Activated CD4-positive, alpha-beta T cell treated with anti-CD3 and anti-CD28 coated beads for 1 hour (primary cell): ENCODE measurements at places on chromosomes 6 and 20.

GRCh38 chr6:146590492-146590891 is 8.3 kb upstream of the ADGB start:
- no peak for DNase-seq

GRCh38 chr6:106783640-106784566 is 154.5 kb downstream of the QRSL1 start:
- no peak for DNase-seq

GRCh38 chr20:63264519-63264918 is 8.1 kb upstream of the ARFGAP1 start:
- no peak for DNase-seq

DNA sequence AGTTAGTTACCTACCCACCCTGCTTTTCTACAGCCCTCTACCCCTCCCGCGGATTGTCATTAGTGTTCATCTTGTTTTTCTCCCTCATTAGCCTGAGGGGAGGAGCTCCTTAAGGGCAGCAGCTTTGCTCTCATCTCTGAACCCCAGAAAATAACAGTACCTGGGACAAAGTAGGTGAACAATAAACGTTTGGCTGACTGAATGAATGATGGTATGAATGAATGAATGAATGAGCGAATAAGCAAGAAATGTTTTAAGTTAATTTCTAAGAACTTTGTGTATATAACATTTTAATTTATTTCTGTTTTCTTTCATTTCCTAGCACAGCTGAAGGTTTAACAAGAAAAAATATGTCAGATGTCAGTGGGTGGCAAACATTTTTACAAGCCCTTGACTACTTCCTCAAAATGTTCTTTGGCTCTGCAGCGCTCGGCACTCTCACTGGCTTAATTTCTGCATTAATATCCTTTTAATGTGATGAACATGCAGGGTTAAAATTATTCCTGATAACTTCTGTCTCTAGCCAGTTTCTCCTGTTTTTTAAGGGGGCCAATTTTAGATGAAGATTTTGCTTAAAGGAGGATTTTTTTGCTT is 50.1 kb downstream of the SLC9A8 start:
- DNase-seq = no peak

- DNase-seq = no peak
Measured at GRCh38 chr6:24864343-24864742, 65.6 kb upstream of the ARMH2 start.

- no peak for DNase-seq
Measured at GRCh38 chr6:87682310-87682709, 19.7 kb downstream of the AKIRIN2 start.

GRCh38 chr6:27544612-27545260 is 71.8 kb upstream of the ZNF184 start:
- DNase-seq = no peak

DNA sequence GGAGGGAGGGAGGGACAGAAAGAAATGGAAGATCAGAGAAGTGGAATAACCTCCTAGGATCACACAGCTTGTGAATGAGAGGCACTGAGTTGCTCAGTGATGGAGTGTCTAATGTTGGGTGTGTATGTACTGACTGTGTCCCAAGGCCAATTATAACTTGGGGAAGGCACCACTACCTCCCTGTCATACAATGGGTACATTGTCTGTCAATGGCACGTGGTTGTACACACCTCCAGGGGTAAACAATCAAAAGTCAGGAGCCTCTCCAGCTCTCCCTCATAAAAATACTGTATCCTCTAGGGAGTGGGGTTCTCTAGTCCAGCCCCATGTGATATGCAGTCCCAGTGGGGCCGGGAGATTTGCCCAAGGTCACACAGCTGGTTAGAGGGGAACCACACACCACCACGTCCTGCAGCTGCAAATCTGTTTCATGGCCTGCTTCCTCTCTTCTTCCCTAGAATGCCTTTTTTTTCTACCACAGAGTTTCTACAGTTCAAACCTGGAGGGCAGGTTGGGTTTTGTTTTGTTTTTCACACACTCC is 112.5 kb downstream of the SNX5 start:
- no peak for DNase-seq

DNA sequence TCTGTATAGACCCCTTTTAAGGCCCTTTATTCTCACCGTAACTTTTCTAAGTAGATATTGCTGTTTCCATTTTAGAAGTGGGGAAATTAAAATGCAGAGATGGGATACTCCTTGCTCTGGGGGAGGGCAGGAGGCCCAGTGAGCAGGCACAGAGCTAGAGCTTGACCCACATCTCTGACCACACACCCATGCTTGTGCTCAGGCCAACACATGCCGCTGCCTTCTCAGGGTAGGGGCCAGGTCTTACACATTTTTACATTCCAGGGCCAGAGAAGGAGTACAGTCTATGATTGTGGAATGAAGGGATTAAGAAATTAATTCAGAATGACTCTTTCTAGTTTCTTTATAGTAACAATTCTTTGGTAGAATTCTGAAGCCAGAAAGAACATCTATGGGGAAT is 104.8 kb downstream of the SOBP start:
- no peak for DNase-seq

- no peak for DNase-seq
Measured at GRCh38 chr20:62461157-62461556, 14.6 kb downstream of the GATA5 start.

GRCh38 chr20:32285621-32286371 is 8.3 kb downstream of the KIF3B start:
- no peak for DNase-seq

- DNase-seq = no peak
Measured at GRCh38 chr6:142071981-142072380, 60.7 kb upstream of the GJE1 start.

GRCh38 chr6:67898875-67899274 is 736.2 kb upstream of the ADGRB3 start:
- DNase-seq = no peak

GRCh38 chr6:47524136-47524845 is 46.7 kb downstream of the CD2AP start:
- DNase-seq = no peak

DNA sequence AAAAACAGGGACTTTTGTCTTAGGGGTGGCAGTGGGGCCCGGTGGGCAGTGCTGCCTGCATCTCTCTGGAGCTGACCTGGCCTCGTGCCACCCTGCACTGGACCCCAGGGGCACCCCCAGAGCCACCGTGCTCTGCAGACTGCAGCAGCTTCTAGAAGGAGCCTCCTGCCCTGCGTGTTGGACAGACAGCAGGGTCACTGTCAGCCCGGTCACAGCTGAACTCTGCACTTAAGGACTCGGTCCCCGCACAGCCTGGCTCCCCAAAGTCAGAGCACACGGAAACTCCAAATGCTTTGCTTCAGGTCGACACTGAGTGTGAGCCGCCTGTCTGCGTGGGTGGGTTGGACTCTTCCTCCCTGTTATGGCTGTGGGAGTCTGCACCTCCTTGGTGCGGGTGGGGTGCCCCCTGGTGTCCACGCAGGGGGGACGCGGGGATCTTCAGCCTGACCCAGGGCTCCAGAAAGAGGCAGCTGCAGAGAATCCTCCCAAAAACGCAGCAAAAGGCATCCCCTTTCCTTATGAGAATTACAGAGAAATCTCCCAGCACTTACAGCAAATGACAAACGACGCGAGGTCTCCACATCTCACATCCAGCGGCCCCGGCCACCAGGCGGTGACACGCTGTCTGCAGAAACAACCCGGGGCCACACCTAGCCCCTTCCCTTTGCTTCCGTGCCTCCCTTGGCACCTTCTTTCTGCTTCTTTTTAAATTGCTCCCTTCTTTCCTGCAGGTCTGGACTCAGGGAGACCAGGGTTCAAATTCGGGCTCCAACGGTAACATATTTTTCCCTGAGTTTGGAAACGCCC is 36.3 kb upstream of the DACT2 start:
- DNase-seq = no peak

DNA sequence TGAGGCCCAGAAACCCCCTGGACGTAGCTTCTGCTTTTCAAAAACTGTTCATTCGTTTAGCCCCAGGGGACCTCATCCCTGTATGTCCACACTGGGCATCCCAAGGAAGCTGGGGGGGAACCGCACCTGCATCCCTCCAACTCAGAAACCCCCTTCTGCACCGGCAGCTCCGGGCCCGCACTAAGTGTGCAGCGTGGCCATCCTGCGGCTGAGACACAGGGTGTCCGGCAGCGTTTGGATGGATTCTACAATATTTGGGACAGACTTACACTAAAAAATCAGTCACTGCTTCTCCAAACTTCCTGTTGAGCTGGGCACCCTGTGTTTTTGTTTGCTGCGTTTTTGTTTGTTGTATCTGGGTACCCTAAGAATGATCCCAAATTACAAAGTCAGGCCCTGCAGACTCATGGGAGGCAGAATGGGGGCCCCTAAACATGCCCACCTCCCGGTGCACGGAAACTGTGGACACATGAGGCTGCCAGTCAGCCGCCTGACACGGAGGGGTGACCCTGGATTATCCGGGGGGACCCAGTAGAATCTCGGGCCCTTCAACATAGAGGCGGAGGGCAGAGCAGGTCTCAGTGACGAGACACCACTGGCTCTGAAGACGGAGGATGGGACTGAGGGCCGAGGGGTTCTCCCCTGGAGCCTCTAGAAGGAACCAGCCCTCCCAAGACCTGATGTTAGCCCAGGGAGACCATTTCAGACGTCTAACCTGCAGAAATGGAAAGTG is 88.2 kb upstream of the BHLHE23 start:
- no peak for DNase-seq

DNA sequence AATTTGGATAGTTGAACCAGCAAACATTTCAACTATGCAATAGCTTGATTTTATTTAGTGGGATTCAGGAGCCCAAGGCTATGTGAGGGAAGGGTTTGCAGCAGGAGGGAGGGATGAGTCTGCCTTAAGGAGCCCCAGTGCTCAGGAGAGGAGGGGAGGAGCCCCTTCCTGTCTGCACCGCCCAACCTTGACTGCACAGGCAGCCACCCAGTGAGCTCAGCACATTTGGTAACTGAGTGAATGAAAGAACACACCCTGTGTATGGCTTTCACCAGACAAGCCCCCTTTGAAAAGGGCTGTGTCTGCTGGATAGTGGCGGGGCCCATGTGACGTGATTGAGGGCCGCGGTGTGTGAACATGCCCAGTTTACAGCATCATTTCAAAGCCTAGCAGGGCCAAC is 17.0 kb downstream of the DACT2 start:
- DNase-seq = no peak

DNA sequence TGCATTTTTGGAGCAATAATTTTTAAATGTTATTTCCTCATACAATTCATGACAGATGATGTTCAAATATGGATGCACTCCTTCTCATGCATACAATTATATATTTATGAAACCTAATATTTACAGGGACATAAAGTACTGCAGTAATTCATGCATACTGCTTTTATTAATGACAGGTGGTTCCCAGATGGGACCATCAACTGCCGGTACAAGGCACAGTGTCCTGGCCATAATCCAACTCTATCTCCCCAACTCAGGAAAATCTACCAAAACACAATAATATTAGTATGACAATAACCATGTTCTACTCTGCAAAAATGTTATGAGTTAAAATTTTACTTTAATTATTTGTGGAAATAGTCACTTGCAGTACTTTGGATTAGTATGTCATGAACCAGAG is 77.8 kb downstream of the VIP start:
- no peak for DNase-seq

- DNase-seq = no peak
Measured at GRCh38 chr6:151024597-151024996, 159.1 kb downstream of the MTHFD1L start.

- no peak for DNase-seq
Measured at GRCh38 chr6:134619077-134619476, 301.2 kb upstream of the SGK1 start.

- no peak for DNase-seq
Measured at GRCh38 chr20:50415516-50416268, 94.5 kb upstream of the PTPN1 start.

DNA sequence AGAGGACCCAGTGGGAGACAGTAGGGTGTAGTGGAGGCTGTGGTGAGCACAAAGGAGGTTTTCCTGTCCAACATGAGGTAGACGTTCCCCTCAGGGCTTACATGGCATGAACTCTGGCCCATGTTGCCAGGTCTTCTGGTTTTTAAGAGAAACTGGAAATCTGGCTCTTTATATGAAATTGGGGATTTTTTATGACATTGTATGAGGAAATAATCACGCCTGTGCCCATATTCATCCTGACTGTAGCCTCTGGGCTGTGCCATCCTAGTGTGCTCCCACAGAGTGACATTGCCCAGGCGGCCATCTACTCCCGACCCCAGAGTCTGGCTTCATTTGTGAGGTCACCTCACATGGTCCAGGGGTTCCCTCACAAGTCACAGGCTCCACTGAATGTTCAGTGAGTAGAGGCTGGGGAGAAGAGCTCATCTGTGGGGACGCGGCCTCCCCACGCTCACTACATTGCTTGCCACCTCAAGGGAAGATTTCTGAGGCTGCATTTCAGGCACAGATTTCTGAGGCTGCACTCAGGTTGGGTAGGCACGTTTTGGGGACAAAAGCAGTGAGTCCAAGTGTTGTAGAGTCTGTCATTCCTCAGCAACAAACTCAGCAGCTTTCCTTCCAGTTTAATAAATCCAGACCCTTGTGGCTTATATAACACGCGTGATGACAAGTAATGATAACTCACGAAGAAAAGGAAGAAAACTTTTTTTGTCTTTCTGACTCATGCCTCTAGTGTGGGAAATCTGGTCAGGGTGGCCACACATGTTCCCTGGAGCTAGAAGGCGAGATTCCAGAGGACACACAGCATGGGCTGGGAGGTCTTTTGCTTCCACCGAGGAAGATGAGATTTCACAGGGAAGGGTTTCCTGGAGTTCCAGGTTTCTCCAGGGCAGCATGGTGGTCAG is 41.7 kb downstream of the SLC24A3 start:
- DNase-seq = no peak

- no peak for DNase-seq
Measured at GRCh38 chr20:38692436-38693411, 31.6 kb upstream of the SLC32A1 start.

GRCh38 chr6:145600299-145600698 is 135.0 kb downstream of the EPM2A start:
- no peak for DNase-seq

GRCh38 chr6:162963861-162964260 is 236.1 kb downstream of the PACRG start:
- no peak for DNase-seq

GRCh38 chr6:140225701-140226436 is 851.4 kb upstream of the CITED2 start:
- DNase-seq = no peak

- no peak for DNase-seq
Measured at GRCh38 chr6:14224359-14225103, 107.0 kb downstream of the CD83 start.
